ENCODE measurements at places on chromosomes 3 and 15.

DNA sequence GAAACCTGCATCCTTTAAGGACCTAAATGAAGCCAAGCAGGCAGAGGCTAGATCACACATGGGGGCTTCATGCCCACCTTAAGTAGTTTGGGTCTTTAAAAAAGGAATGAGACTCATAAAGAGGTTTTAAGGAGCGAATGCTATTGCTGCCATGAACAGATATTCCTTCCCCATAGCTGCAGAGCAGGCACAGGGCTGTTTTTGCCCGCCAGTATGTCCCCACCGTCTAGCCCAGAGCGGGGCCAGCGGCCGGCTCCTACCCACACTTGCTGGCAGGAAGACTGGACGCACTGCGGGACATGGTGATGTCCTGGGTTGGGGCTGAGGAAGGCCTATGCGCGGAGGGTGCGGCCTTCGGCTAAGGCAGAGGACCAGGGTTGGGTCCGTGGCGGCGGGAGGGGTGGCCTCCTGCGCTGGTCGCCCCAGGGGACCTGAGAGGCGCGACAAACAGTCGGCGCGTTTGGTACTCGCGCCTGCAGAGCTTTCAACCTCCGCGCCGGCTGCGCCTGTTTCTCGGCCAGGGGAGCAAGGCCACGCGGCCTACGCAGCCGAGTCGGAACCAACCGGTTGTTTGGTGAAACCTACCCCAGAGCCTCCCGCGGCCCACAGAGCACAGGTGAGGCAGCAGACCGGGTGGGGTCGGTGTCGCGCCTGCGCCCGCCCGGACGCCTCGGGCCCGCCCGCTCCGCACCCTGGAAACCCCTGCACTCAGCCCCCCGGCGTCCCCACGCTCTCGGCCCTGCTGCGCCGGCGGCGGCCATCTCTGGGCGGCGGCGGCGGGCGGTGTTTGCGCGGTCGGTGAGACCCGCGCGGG lies at the start of gene FAIM:
TSS of gene FAIM (plus strand) at position 450 of the 814 bp plus-strand sequence. CDS start 10,956 bp downstream, outside the sequence.
- DNase-seq: no peak

DNA sequence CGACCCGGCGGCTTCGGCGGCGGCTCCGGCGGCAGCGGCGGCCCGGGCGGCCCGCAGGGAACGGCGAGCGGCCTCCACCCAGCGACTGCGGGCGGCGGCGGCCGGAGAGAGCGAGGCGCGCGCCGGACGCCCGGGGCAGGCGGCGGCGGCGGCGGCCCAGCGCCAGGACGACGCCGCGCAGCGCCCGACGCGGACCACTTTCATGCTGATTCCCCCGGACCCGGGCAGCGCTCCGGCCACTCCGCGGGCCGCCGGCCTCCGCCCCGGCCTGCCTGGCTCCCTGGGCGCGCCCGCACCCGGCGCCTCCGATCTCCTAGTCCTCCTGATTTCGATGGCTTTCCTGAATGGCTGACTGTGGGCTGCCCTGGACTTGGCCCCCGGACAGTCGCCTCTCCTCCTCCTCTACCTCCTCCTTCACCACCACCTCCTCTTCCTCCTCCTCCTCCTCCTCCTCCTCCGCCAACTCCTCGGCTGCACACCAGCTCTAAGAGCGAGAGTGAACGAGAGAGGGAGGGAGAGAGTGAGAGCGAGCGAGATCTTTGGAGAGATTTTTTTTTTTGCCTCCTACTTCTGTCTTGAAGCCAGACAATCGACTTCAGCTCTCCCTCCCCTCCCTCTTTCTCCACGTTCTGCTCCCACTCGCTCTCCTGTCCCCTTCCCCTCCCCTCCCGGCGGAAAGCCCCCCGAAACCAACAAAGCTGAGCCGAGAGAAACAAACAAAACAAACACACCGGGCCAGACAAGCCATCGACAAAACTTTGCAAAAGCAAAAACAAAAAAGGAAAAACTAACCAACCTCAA lies 844 bp downstream of the NR2F2 start:
- DNase-seq: no peak

DNA sequence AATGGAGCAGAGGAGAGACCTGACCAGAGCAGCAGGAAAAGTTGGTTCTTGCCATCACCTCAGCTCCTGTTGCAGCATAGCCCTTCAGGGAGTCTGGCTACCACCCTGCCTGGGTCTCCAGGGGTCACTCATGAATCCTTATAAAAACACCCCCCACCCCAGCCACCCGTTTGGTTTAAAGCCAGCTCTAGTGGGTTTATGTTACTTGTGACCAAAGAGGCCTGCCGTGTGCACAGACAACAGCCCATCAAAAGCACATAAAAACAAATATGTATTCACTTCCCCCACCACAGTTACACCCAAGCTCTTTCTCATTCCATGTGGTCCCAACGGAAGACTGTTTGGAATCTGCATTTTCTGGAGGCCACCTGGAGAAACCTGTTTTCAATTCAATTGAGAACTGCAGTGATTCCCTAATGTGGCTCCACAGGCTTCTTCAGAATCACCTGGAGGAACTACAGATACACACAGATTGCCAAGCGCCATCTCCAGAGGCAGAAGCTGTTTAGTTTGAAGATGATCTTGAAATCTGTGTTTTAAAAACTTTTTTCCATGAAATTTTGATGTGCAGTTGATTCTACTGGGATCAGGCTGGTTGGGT lies 13.8 kb downstream of the FOXL2 start:
- DNase-seq: no peak

GRCh38 chr15:94135486-94136147 lies 95.7 kb upstream of the MCTP2 start:
- no peak for DNase-seq

DNA sequence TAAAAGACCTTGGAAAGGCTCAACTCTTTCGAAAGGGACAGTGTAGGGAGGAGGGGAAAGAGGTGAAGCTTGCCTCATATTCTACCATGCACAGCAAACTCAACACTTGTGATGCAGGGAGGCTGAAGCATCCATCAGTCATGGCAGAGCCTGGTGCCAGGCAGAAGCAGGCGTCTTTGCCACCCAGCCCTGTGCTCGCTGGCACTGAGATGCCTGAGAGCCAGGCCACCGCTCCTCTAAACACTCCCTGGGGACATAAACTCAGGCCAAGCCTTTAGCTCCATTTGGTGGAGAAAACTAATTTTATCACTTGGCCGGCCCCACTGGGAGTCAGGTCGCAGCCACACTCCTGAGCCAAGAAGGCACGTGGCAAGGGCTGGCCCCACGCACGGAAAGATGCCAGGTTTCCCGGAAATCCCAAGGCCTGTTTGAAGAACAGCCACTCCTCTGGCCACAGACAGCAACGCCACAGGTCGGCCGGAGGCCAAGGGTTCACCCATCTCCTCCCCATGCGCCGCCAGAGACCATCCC lies 30.7 kb downstream of the XXYLT1 start:
- no peak for DNase-seq
